ENCODE measurements at places on chromosomes 2 and 18. TPM values are rescaled to one million over a fixed set of nuclear protein-coding genes. Genes with fewer than 3 reads are reported as not detected.

DNA sequence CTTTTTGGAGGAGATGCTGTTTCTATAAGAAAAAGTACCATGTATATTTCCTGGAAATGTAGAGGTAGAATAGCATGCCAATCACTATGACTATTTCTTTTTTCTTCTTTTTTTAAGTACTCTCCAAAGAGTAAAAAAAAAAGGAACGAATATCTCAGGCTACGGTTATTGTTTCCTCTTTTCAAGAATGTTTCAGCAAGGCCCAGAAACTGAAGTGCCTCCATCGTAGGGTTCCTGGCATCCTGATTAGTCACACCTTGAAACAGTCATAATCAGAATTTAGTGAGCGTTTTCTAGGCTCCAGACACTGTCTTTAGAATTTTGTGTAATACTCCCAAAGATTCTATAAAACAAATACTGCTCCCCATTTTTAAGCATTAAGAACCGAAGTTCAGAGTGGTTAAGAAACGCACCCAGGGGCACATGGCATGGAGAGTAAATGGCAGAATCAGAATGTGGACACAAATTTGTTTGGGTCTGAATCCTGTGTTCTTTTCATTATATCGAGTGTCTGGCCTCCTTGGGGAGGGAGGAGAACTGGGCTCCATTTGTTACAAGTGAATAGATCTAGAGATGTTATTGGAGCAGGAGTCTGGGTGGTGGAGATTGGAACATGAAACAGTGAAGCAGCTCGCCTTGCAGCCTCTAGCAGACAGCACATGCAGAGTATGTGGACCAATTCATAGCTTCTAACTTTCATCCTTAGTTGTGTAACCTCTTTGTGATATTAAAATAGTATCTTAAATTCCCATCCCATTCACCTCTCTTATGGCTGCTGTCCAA lies 26.7 kb downstream of the ZEB2 start:
- no peak for DNase-seq
- no peak overlapping the region for H3K27ac ChIP-seq
- no peaks in the 10 kb centered on the region for H3K4me1 ChIP-seq
- no peaks in the 10 kb centered on the region for H3K27me3 ChIP-seq
- H3K36me3 ChIP-seq = no peaks in the 10 kb centered on the region
- no peak overlapping the region for H3K4me3 ChIP-seq

GRCh38 chr2:186572705-186573104 lies 17.2 kb upstream of the ITGAV start:
- no peak overlapping the region for H3K4me3 ChIP-seq
- no peaks in the 10 kb centered on the region for H3K36me3 ChIP-seq
- DNase-seq = no peak
- H3K27ac ChIP-seq = no peak overlapping the region

- H3K36me3 ChIP-seq = no peaks in the 10 kb centered on the region
- no peak for DNase-seq
- H3K4me3 ChIP-seq = no peak overlapping the region
- H3K27me3 ChIP-seq = no peaks in the 10 kb centered on the region
- no peak overlapping the region for H3K27ac ChIP-seq
Measured at GRCh38 chr2:10985901-10986535, 74.3 kb downstream of the KCNF1 start.

ZNF638 gene
- total RNA-seq = 108 TPM

DNA sequence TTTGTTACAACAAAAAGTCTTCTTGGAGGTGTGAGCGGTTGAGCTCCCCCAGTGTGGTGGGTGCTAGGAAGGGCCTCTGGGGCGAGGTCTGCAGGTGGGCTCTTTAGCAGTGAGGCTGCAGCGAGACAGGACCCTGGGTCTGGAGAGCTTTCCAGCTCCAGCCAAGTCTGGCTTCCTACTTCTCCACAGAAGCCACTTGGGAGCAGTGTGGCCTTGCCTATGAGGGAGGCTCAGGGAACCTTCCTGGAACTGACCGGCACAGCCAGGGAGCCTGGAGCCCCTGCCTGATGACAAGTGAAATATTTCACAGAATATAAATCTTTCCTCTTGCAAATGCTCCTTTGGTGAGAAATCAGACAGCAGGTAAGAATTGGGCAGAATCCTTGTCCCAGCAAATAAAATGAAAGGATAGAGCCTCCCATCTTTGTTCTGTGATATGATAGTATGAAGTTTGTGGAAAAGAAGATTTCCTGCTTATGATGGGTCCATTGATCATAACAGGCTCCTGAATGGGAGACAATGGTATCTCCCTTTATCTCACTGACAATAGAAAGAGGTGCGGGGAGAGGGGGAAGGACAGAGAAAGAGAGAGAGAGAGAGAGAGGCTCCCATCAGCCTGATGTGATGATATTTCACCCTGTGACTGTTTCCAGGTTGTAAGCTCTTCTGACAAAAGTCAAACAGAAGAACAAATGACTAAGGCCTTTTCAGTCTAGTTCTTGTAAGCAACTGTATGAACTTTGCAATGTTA lies 289.8 kb upstream of the SPRED2 start:
- no peaks in the 10 kb centered on the region for H3K36me3 ChIP-seq
- no peaks in the 10 kb centered on the region for H3K4me1 ChIP-seq
- no peak overlapping the region for H3K4me3 ChIP-seq
- H3K27me3 ChIP-seq = peaks cover 28% of the 10 kb centered on the region

- no peak overlapping the region for H3K4me3 ChIP-seq
- DNase-seq = no peak
- H3K36me3 ChIP-seq = no peaks in the 10 kb centered on the region
- H3K27me3 ChIP-seq = no peaks in the 10 kb centered on the region
- no peak overlapping the region for H3K27ac ChIP-seq
Measured at GRCh38 chr2:37782721-37783371, 111.4 kb upstream of the CDC42EP3 start.

GRCh38 chr2:221385716-221386115 lies 186.4 kb downstream of the EPHA4 start:
- H3K27me3 ChIP-seq = peaks cover 5% of the 10 kb centered on the region
- H3K4me3 ChIP-seq = no peak overlapping the region
- H3K27ac ChIP-seq = no peak overlapping the region

DNA sequence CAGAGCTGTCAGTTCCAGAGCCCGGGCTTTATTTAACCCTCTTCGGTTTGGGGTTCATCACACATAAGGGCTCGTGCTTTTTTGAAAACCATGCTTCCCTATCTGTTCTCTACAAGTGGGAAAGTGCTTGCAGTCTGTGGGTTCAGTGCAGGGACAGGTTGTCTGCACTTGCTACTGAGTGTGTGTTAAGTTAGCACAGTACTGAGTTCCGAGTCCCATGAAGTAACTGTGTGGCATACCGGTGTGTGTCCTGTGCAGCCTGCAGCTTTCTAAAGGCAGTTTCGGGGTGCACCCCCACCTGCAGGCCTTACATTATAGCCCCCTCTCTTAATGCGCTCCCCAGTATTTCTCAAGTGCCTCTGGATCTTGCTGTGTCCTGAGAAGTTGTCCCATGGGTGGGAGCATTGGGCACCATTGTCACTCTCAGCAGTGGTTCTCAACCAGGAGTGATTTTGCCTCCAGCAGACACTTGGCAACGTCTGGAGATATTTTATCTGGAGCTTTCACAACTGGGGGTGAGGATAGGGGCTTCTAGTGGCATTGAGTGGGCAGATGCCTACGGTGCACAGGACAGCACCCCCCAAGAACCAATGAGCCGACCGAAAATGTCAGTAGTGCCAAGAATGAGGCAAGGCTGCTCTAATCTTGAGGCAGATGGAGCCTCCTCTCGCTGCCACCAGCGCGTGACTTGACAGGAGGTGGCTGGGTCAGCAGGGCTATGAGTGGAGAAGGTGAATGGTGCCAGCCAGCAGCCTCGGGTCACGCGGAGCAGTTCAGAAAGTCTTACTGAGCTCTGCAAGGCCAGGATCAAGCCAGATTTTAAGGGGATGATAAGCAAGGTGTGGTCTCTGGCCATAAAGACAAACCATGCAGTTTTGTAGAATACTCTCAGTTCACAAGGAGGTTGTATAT lies 152.2 kb downstream of the SMAD7 start:
- DNase-seq = no peak
- H3K36me3 ChIP-seq = no peaks in the 10 kb centered on the region
- no peak overlapping the region for H3K4me3 ChIP-seq
- no peak overlapping the region for H3K27ac ChIP-seq

GRCh38 chr2:205540036-205540435 lies 142.3 kb upstream of the NRP2 start:
- H3K36me3 ChIP-seq = no peaks in the 10 kb centered on the region
- H3K27ac ChIP-seq = no peak overlapping the region
- H3K4me3 ChIP-seq = no peak overlapping the region
- DNase-seq = no peak
- 0 out of 2 replicates have a peak, but pooled peaks cover 10% of the 10 kb centered on the region for H3K27me3 ChIP-seq

GRCh38 chr18:44411262-44411905 lies 269.3 kb upstream of the SETBP1 start:
- H3K27me3 ChIP-seq = no peaks in the 10 kb centered on the region
- H3K36me3 ChIP-seq = no peaks in the 10 kb centered on the region
- H3K27ac ChIP-seq = no peak overlapping the region
- no peak for DNase-seq
- H3K4me3 ChIP-seq = no peak overlapping the region

- H3K36me3 ChIP-seq = no peaks in the 10 kb centered on the region
- H3K27ac ChIP-seq = no peak overlapping the region
- H3K4me1 ChIP-seq = 0 out of 2 replicates have a peak, but pooled peaks cover 4% of the 10 kb centered on the region
- no peak for DNase-seq
Measured at GRCh38 chr18:2990956-2991640, 21.8 kb downstream of the LPIN2 start.

GRCh38 chr18:49061239-49061990 lies 110.7 kb upstream of the SMAD7 start:
- H3K27me3 ChIP-seq = no peaks in the 10 kb centered on the region
- no peak overlapping the region for H3K27ac ChIP-seq
- H3K36me3 ChIP-seq = no peaks in the 10 kb centered on the region
- H3K4me3 ChIP-seq = no peak overlapping the region
- no peak for DNase-seq

DNA sequence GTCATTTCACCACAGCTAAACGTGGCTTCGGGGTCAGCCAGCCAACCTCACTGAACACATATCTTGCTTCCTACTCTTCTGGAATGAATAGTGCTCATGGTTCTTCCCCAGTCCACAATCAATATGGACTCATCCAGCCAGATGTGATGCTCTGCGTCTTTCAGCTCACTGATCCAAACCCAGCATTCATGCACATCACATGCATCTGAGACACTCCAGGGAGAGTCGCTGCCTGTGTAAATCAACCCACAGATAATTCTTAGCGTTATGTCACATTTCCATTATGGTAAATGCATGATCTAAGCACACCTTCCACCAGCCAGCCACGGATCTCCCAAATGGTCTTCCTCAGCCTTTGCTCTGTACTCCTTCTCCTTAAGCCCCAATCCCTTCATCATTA lies 306.7 kb upstream of the CHAC2 start:
- no peak for DNase-seq
- no peak overlapping the region for H3K27ac ChIP-seq
- no peak overlapping the region for H3K4me3 ChIP-seq
- no peaks in the 10 kb centered on the region for H3K4me1 ChIP-seq
- no peaks in the 10 kb centered on the region for H3K27me3 ChIP-seq

PTPRN gene
- total RNA-seq = not detected

LRRC30 gene
- total RNA-seq = not detected

DNA sequence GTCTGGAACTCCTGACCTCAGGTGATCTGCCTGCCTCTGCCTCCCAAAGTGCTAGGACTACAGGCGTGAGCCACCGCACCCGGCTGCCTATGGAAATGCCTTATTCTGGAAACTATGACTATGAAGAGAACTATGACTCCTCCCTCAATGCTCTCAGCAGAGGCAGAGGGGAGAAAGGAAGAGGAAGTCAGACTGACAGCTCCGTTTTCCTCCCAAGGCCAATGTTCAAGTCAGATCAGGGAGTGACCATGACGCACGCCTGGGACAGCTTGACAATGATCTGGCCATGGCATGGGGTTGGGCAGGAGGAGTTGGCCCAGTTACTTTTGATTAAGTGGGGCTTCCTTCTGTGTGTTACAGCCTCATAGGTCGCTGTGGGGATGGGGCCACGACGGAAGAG lies 44.3 kb upstream of the MRPL33 start:
- no peaks in the 10 kb centered on the region for H3K27me3 ChIP-seq
- no peaks in the 10 kb centered on the region for H3K36me3 ChIP-seq
- peaks cover 35% of the 10 kb centered on the region for H3K4me1 ChIP-seq
- H3K4me3 ChIP-seq = no peak overlapping the region
- no peak overlapping the region for H3K27ac ChIP-seq

- H3K27ac ChIP-seq = no peak overlapping the region
- peaks cover 8% of the 10 kb centered on the region for H3K4me1 ChIP-seq
- peaks cover 21% of the 10 kb centered on the region for H3K36me3 ChIP-seq
- DNase-seq = no peak
- H3K27me3 ChIP-seq = no peaks in the 10 kb centered on the region
Measured at GRCh38 chr2:238433941-238434845, 7.5 kb downstream of the ASB1 start.

- no peak for DNase-seq
- no peak overlapping the region for H3K4me3 ChIP-seq
- H3K27me3 ChIP-seq = no peaks in the 10 kb centered on the region
- H3K4me1 ChIP-seq = peaks cover 11% of the 10 kb centered on the region
- H3K36me3 ChIP-seq = no peaks in the 10 kb centered on the region
Measured at GRCh38 chr2:12719400-12720277, 2.9 kb downstream of the TRIB2 start.

RSAD2 gene
- total RNA-seq = not detected

- DNase-seq = no peak
- no peak overlapping the region for H3K27ac ChIP-seq
- no peaks in the 10 kb centered on the region for H3K36me3 ChIP-seq
- no peaks in the 10 kb centered on the region for H3K4me1 ChIP-seq
- H3K27me3 ChIP-seq = no peaks in the 10 kb centered on the region
Measured at GRCh38 chr2:239292959-239293774, 107.7 kb downstream of the HDAC4 start.

DNMT3A gene
- 14.3 TPM for total RNA-seq

DNA sequence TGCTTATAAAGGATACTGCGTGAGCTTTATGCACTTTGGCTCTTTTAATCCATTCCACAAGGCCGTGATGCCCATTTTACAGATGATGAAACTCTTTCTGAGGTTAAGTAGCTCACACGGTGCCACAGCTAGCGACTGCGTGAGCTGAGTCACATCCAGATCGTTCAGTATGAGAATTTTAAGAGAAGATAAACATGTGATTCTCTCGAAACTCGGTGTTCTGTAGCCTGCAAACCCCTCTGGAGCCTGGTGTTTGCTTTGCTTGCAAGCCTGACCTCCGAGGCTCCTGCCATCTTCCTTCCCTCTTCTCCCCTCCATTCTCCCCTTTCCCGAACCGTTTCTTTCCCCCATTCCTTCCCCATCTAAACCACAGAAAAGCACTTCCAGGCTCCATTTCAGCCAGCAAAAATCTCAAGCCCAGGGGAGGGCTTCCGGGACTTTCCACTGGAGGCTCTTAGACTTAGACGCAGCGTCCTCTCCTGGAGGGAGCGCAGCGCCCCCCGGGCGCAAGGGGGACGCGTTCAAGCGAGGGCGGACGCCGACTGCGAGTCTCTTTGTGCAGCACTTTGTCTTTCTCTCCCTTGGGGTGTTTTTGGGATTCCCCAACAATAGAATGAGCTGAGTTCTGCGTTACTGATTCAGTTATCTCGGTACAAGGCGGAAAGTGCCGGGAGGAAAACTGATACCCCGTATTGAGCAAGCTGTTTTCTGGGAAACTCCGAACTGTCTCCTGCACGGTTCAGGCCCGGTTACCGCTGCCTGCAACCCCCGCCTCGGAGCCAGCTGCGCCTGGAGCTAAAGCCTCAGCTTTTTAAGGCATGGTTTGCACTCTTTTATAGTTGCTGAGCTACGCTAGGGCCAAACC lies 38.0 kb downstream of the CYP1B1 start:
- H3K36me3 ChIP-seq = no peaks in the 10 kb centered on the region
- no peak overlapping the region for H3K4me3 ChIP-seq
- no peak overlapping the region for H3K27ac ChIP-seq
- no peak for DNase-seq
- no peaks in the 10 kb centered on the region for H3K4me1 ChIP-seq

RNF152 gene
- total RNA-seq = 0.47 TPM
